ENCODE measurements at places on chromosomes 6 and 20. TPM values are rescaled to one million over a fixed set of nuclear protein-coding genes. Genes with fewer than 3 reads are reported as not detected.

The PRRT1 gene
- total RNA-seq, result 1.8 TPM

DNA sequence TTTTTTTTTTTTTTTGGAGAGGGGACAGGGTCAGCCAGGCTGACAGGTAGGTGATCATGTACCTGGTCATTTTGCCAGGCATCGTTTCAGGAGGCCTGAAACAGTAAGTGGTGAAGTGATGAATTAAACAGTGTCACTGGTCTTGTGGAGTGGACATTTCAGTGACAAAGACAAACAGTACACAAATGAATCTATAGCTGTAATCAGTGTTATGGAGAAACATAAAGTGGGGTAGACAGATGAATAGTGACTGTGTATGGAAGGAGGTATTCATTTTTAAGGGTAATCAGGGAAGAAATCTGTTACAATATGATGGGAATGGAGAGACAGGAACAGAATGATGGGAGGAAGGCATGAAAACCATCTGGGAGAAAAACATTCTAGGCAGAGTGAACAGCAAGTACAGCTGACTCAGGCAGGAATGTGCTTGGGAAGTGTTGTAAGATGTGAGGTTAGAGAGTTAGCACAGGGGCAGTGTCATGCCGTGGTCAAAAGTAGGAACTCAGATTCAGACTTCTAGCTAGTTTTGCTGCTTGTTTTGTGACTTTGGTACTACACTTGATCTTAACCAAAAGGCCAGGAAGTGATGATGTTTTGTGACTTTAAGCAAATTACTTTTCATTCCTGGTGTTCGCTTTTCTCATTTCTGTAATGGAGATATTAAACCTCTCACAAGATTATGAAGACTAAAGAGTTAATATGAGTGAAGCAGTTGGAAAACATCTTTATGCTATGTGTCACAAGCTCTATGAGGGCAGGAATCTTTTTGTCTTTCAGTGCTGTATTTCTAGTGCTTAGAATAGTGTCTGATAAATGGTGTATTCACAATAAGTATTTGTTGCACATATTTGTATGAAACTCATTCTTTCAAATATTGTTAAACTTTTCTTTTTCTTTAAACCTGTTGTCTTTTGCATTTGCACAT, 43.4 kb downstream of the QKI start:
- no peak for DNase-seq

DNA sequence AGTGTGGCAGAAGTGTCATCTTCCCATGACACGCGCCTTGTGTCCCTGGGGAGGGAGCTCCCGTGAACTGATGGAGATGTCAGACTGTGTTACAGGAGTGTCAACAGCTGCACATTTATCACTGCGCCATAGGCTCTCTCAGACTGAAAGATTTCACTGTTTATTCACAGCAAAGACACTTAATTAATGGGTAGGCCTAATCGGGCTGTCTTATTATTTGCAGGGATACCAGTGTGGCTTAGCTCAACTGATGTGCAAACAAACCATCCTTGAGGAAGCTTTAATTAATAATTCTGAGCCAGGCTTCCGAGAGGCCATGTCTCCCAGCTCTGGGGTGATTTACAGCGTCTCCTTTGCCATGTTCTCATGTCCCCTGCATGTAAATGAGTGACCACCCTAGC, 771.0 kb downstream of the QKI start:
- DNase-seq, result no peak

The MATN4 gene
- total RNA-seq, result 0.11 TPM

GRCh38 chr6:3136292-3137011, 17.9 kb downstream of the BPHL start:
- DNase-seq, result no peak

- DNase-seq, result no peak
Observed at GRCh38 chr20:57714409-57715267, 4.8 kb upstream of the PMEPA1 start.

The E2F1 gene
- 57.9 TPM for total RNA-seq

DNA sequence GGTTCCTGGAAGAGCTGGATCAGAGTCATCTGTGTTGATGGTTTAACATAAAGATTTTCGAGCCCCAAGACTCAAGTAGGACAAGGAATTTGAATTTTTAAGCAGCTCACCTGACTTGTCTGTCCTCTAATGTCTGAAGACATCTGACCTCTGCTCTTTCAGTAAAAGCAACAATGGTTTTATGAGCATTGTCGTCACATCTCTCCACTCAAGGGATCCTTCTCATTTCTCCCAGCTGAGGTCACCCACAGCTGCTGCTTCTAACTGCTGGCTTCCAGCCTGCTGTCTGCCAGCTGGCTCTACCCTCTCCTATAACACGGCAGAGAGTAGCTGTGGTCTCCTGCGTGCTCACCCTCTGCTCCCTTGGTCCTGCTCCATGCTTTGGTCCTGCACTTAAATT, 24.7 kb upstream of the HDAC2 start:
- peak; percentile 54 for DNase-seq

- no peak for DNase-seq
Observed at GRCh38 chr6:161199850-161200249, 74.0 kb downstream of the AGPAT4 start.

All from H9 (cell line).